ENCODE measurements at places on chromosomes 5 and 9. TPM values are rescaled to one million over a fixed set of nuclear protein-coding genes. Genes with fewer than 3 reads are reported as not detected.
A peak's percentile ranks its signal among the peaks of the same experiment; 100 is the strongest.

DNA sequence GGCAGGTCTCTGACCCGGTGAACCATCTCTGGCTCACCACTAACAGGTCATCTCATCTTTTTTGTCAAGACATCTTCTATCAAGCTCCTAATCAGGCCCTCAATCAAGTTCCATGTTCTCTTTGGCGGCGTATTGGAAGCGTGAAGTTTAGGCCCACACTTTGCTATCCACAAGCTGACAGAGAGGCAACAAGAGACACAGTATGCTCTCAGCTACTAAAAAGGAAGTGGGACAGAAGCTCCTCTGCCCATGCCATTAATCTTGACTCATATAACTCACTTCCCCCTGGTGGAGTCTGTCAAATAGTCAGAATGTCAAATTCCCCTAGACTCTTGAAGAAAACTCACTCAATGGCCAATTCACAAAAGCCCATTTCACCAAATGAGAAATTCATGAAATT is 77.6 kb upstream of the TMC1 start:
- ATAC-seq: no peak

GRCh38 chr9:135055181-135055580 is 32.3 kb upstream of the OLFM1 start:
- ATAC-seq: no peak

- ATAC-seq: no peak
Observed at GRCh38 chr5:121218086-121218485, 633.6 kb upstream of the FTMT start.

The STPG3 gene
- total RNA-seq: not detected

The PCDHA5 gene
- 0.63 TPM for total RNA-seq

DNA sequence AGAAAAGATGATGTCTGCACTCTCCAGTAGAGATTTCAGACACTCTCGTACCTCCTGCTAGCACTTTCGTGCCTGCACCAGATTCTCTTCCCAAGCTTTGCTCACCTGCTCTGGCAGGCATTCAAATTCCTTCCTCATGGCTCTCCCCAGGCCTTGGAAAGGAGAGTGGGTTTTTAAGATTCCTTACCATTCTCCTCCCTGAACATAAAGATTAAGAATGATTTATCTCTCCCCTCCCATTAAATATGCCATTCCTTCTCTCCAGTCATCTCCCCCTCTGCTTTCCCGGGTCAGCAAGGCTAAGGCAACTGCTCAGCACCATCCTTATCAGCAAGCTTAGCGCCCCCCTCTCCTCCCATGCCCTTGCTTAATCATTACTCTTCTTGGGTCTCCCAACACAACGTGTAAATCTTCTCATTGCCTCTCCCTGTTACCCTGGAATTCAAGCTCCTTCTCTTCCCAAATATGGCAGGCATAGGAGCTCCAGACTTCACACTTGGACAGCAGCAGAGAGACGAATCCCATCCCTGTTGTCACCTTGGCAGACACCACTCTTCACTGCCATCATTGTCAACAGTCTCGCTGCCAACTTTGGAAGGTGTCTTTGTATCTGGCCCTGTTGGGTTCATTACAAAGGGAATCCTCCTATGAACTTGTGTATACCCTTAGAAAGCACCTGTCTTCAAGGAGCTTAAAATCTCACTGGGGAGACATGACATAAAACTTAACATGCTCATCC is 332.9 kb downstream of the SLIT3 start:
- ATAC-seq: no peak

DNA sequence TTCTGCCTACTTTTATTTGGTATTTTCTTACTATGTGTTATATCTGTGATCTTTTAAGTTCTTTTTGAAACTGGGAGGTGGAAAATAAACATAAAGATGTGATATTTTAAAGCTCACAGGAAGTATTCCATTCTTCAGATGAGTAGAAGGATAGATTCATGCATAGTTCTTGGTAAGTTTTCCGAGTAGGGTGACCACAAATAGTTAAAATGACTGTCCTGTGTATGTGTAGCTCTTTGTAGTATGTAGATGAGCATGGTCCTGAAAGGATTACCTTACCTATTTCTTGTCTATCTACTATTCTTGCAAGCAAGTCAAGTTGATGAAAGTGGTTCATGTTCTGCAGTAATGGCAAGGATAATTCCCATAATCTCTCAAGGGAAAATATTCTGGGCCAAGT is 47.7 kb downstream of the SRFBP1 start:
- no peak for ATAC-seq

GRCh38 chr9:93346231-93347112 is 105.0 kb upstream of the FAM120A start:
- peak; percentile 78 for ATAC-seq

DNA sequence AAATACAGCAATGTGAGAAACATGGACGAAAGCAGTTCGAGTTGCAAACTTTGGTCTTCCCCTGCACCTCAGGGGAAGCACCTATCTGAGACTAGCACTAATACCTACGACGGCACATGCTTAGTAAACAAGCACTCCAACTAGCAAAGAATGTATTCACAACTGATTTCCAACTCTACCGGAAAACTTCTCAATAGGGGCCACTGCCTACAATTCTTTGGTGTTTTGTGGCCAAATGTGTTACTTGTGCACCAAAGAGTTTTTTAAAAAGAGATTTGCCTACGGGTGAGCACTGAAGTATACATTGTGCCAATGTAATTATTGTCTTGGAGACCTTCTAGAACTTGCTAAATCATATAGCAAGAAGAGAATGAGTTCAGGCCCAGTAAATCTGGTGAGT is 12.2 kb downstream of the ENC1 start:
- no peak for ATAC-seq

The WDR31 gene
- total RNA-seq: 0.97 TPM

DNA sequence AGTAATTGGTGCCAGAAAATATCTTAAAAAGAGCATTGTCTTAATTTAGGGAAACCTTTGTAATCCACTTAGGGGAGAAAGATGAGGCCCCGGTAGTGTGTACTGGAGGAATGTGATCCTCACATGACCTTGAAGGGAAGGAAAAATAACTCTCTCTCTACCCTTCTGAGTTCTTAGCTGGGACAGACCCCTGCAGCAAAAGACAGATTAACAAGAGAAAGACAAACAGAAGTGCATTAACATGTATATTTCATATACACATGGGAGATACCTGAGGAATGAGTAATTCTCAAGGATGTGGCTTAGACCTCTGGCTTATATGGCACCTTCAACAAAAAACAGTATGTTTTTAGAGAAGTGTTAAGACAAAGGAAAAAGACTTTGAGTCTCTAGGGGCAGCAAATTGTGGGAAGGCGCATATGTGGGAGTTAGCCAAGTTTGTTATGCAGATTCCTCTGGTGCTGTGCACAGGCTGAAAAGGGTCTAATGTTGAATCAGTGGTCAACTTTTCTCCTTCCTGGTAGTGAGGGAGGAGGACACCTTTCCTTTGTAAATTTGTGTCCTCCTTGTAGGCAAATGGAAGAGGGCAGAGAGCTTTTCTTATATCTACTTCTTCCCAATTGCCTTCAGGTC is 138.8 kb downstream of the LRRC70 start:
- peak; percentile 52 for ATAC-seq

DNA sequence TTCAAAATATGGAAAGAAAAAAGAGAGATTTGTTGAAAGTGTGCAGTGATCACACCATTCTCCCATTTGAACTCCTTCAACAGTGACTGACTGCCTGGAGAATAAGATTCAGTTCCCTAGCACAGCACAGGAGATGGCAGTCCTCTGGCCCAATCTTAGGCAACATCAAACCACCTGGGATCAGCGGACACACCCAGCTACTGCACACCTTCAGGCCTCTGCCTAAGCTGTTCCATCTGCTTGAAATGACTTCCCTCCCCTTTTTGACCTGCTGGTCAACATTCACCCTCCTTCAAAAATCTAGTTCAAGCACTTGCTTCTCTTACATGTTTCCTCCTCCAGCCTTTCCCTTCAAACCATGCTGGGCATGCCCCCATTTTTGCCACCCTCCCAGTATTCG is 4.5 kb downstream of the MAPK9 start:
- ATAC-seq: no peak

The ARL14EPL gene
- not detected for total RNA-seq

GRCh38 chr9:87810679-87811178 is 71.9 kb upstream of the SPATA31E1 start:
- ATAC-seq: no peak

GRCh38 chr9:20701060-20701459 is 17.0 kb downstream of the FOCAD start:
- peak; percentile 38 for ATAC-seq

DNA sequence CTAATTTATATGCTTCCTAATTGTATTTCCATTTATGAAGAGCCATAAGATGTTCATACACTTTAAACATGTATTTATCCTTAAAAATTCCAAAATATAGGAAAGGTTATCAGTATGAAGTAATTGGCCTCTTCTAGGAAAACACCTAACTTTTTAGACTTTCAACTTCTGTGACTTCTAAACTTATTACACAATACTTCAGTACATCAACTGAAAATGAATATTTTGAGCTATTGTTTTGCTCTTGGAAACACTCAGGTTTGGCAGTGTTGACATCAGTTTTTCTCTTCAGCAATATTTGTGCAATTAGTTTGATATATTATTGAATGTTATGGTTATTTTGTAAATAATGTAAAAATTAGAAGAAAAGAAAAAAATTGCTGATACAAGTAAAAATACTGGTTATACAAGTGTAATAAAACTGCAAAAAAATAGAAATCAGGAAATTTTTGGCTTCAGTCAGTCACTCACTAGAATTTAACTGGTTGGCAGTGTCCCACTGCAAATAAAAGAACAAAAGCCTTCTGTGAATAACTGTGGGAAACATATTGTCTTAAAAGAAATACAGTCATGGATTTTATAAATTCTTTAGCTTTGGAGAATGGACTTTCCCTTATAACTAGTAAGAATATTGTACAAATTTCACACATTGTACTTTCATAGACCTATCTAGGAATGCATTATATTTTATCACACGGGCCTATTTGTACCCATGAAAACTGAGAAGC is 635.9 kb downstream of the TLE1 start:
- no peak for ATAC-seq

- ATAC-seq: no peak
Observed at GRCh38 chr9:27771803-27772545, 198.7 kb upstream of the C9orf72 start.

The PCDHGA5 gene
- 0.85 TPM for total RNA-seq

The RANBP17 gene
- total RNA-seq: 3.5 TPM

DNA sequence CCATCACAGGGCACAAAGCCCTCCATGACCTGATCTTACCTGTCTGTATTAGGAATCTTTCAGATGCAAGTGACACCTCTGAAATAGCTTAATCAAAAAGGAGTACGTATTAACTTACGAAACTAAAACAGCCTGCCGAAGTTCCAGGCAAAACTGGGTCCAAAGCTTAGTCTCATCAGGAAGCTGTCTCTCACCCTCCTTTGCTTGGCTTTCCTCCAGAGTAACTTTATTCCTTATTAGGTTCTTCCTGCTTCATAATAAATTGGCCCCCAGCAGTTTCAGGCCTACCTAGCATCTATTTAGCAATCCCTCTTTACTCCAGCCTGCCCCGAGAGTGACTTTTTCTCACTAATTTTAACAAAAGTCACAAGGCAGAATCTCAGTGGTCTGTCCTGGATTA is 58.4 kb upstream of the STK32A start:
- no peak for ATAC-seq

The SMIM27 gene
- total RNA-seq: 27.1 TPM

The QRFP gene
- 4.3 TPM for total RNA-seq

DNA sequence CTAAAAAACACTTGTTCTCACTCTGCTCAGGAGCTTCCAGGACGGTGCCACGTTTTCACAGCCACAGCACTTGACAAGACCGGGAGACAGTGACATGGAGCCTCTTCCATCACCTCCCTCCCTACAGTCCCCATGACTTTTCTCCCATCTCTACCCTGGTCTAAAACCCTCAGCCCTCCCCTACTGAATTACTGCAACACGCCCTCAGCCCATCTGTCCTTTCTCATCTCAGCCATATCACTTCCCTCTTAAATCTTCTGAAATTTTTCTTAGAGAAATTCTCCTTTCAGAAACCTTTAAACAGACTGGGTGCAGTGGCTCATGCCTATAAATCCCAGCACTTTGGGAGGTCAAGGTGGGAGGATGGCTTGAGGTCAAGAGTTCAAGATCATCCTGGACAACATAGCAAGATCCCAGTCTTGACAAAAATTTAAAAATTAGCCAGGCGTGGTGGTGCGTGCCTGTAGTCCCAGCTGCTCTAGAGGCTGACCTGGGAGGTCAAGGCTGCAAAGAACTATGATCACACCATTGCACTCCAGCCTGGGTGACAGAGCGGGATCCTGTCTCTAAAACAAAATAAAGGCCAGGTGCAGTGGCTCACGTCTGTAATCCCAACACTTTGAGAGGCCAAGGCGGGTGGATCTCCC is 125.8 kb downstream of the MYO10 start:
- ATAC-seq: no peak

- ATAC-seq: no peak
Observed at GRCh38 chr5:131513780-131514179, 121.2 kb downstream of the RAPGEF6 start.

The NR2F1-AS1 gene
- 19.2 TPM for total RNA-seq

DNA sequence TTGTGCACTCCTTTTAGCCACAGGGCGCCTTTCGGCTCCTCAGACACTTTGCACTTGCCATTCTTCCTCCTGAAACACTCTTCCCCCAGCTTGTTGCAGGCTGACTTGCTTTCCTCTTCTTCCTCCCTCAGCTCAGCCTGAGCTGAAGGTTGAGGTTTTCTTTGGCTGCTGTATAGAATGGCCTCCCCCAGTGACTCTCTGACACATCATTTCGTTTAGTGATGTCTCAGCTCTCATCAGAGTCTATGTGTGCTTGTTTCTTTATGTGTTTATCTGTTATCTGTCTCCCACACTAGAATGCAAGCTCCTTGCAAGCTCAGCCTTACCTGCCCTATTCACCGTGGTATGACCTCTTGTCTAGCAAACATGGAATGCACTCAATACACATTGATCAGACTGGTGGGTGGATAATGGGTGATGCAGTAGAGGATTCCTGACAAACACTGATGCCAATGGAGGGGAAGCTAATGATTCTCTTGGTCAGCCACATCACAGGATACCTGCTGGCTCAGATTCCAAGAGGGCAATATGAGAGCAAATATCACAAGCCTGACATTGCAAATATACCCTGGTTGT is 112.9 kb upstream of the STC2 start:
- no peak for ATAC-seq
